Astrocyte (in vitro differentiated cells and primary cell): ENCODE measurements at places on chromosomes 1 and 21.

DNA sequence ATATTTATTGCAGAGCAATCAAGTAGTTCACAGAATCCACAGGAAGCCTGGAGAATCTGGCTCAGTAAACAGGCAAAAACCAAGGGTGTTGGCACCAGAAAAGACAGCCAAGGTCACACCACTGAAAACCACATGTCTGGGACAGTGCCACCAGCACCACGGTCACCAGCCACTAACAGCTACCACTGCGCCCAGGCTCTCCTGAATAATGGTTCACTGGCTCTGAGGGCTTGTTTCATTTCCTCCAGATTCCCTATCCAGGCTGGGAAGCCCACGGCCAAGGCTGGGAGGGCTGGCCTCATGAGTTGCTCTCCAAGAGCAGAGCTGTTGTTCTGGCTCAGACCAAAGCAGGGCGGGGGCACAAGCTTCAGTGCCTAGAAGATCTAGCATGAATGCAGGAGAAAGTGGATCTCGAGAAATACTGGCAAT, 54.5 kb upstream of the PTGFRN start:
- peak; percentile 46 for DNase-seq

DNA sequence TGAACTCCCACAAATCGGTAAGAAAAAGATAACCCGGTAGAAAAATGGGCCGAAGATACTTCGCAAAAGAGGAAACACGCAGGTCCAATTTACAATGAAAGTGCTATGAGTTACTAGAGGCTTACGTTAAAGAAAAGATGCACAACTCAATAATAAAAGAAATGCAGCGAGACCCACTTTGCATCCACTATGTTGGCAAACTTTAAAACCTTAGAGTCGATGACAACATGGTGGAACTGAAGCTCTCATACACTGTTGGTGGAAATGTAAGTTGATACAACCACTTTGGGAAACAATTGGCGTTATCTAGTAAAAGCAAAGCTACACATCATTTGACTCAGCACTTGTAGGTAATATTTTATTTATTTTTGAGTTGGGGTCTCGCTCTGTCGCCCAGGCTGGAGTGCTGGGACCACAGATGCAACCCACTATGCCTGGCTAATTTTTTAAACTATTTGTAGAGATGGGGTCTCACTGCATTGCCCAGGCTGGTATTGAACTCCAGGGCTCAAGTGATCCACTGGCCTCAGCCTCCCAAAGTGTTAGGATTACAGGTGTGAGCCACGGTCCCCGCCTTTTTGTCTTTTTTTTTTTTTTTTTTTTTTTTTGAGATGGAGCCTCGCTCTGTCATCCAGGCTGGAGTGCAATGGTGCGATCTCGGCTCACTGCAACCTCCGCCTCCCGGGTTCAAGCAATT, 696 bp upstream of the GPATCH3 start:
- DNase-seq, result no peak

- no peak for DNase-seq
Observed at GRCh38 chr1:111907321-111907720, 82.1 kb downstream of the KCND3 start.

GRCh38 chr1:203858055-203858454, 3.3 kb upstream of the SNRPE start:
- DNase-seq, result peak; percentile 83

GRCh38 chr21:45615145-45615711, 28.3 kb upstream of the PCBP3 start:
- peak; percentile 45 for DNase-seq

DNA sequence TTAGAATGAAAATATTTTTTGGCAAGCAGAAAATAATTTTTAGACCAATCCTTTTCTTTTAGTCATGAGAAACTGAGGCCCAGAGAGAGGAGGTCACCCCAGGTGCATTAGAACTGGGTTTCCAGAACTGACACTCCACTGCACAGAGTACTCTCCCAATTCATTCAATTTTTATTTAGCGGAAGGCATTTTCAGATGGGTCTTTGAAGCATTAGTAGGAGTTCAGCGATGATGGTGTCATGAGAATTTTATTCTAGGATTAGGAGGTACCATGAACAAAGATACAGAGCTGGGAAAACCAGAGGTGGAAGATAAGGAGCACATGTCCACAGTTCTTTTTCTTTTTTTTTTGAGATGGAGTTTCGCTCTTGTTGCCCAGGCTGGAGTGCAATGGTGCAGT, 2.3 kb downstream of the PCSK9 start:
- DNase-seq, result no peak

DNA sequence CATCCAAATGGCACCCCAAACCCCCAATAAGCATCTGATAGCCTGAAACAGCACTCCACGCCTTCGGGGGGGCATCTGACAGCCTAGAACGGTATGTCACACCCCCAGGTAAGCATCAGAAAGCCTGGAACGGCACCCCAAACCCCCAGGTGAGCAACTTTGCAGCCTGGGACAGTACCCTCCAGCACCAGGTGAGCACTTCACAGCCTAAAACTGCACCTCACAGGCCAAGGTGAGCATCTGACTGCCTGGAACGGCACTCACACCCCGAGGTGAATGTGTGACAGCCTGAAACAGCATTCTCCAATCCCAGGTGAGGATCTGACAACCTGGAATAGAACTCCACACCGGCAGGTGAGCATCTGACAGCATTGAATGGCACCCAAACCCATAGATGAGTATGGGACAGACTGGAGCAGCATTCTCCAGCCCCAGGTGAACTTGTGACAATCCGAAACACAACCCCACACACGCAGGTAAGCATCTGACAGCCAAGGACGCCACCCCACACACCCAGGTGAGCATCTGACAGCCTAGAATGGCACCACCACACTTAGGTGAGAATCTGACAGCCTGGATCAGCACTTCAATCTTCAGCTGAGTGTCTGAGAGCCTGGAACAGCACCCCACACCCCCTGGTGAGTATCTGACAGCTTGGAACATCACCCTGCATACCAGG, 18.3 kb upstream of the MMEL1 start:
- DNase-seq, result no peak

DNA sequence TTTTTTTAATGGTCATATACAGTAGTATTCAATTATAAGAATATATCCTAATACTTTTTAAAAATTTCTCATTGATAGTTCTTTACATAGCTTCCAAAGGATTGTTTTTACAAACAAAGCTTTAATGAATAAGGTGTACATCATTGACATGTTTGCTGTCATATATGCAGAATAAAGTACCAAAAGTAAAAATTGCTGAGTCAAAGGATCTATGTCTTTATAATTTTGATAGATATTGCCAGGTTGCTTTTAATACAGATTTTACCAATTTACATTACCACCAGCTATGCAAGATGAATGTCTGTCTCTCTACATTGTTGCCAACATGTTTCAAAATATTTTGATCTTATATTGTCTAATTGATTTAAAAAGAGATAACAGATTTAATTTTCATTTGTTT, 173.9 kb upstream of the FAM78B start:
- DNase-seq, result no peak

- DNase-seq, result no peak
Observed at GRCh38 chr1:202135221-202135721, 9.3 kb downstream of the ARL8A start.

GRCh38 chr1:173190101-173190936, 16.8 kb downstream of the TNFSF4 start:
- peak; percentile 88 for DNase-seq

DNA sequence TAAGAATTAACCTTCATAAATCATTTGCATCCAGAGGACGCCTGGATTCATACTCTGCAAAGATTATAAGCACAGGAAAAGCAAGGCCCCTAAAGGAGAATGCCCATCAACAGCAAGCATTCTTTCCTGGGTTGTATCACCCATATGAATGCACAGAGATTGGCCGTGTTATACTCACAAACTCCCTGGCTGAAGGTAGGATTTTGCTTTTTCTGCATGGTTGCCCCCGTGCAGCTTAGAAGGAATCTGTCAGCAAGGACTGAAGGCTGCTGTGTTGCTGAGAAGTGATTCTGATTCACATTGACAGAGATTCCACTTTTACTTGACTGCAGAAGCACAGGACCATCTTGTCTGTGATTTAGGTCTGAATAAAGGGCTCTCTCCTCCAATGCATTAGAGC, 283.0 kb downstream of the LRRIQ3 start:
- DNase-seq, result no peak

- DNase-seq, result no peak
Observed at GRCh38 chr1:117566556-117566955, 39.3 kb upstream of the TENT5C start.

DNA sequence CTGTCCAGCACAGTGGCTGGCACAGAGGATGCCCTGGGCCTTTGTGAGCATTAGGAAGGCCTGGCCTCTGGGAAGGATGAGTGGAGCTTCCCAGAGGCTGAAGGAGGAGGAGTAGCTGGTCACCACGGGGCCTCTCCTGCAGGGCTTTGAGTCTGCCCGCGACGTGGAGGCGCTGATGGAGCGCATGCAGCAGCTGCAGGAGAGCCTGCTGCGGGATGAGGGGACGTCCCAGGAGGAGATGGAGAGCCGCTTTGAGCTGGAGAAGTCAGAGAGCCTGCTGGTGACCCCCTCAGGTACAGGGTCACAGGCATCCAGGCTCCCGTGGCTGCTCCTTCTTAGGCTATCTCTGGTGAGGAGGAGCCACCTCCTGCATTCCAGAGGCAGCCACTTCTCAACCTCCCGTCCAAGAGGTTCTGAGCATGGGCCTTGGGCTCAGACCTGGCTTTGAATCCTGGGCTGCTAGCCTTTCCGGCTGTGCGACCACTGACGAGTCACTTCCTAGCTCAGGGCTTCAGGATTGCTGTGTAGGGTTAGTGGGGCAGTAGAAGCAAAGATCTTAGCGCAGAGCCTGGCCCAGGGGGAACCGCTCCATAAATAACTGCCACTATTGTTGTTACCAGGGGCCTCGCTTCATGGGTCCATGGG, 14.0 kb downstream of the SESN2 start:
- DNase-seq, result no peak
